ENCODE measurements at places on chromosomes 6 and 20.

DNA sequence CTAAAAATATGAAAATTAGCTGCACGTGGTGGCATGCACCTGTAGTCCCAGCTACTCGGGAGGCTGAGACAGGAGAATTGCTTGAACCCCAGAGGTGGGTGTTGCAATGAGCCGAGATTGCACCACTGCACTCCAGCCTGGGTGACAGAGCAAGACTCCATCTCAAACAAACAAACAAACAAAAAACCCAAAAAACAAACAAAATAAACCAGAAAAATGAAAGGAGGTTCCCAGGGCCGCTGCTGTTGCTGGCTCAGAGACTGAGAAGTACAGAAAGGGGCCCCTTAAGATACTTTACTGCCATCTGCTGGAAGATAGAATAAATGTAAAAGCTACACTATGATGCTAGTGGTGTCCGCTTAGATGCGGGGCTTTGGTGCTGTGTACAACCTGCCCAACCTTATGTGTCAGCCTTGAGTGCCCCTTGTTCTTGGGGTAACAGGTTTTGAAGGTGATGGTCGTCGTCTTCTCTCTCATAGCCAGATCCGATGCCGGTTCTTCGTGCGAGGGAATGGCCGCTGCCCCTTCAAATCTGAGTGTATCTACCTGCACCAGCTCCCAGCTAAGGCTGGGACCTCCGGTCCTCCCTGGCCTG lies 2.8 kb upstream of the FANCE start:
- DNase-seq, result no peak

GRCh38 chr20:14643146-14643545 lies 305.7 kb upstream of the FLRT3 start:
- no peak for DNase-seq

DNA sequence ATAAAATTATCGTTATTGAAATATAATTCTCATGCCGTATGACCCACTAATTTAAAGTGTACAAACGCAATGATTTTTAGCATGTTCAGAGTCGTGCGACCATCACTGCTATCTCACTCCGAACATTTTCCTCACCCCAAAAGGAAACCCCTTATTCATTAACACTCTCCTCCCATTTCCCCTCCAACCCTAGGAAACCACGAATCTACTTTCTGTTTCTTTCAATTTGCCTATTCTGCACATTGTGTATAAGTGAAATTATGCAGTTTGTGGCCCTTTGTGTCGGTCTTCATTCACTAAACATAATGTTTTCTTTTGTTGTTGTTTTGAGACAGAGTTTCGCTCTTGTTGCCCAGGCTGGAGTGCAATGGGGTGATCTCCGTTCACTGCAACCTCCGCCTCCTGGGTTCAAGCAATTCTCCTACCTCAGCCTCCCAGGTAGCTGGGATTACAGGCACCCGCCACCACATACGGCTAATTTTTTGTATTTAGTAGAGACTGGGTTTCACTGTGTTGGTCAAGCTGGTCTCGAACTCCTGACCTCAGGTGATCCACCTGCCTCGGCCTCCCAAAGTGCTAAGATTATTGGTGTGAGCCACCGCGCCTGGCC lies 99.7 kb upstream of the ZNF217 start:
- DNase-seq, result no peak

DNA sequence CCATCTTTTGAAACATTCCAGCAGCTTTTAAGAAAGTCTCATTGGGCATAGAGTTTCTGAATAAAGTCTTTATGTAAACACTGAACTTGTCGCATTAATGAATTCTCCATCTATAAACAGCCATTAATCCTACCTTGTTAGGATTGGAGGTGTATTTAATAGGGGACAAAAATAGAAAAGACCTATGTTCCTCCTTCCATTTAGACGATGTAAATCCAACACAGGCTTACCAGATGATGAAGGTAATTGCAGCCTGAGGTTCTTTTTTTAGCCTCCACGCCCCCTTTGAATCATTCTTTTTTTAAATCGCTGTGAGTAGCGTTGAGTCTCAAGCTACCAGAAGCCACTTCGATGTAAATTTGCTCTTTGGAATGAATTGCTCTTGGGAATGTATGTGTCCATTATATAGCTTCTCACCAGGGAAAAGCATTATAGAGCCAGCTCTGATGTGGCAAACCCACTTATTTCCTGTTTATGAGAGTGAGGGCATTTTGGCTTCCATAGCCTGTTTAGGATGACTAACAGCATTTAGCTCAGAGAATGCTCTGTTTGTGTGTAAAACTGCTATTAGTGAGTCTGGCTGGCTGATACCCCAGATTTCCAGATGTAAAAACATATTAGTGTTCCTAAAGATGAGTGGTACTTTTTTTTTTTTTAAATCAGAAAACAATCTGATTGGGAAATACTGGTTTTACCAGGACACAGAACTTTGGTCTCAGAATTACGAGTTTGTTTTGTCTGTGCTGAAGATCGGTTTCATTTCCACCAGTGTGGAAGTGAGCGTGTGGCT lies 74.9 kb upstream of the CLDN20 start:
- DNase-seq, result no peak

- no peak for DNase-seq
These were observed 17.4 kb upstream of the SIRPB2 start for GRCh38 chr20:1508574-1508973.

GRCh38 chr6:165899611-165900010 lies 236.6 kb upstream of the PDE10A start:
- DNase-seq, result no peak

GRCh38 chr6:144190593-144190992 lies 40.3 kb downstream of the STX11 start:
- DNase-seq, result no peak

DNA sequence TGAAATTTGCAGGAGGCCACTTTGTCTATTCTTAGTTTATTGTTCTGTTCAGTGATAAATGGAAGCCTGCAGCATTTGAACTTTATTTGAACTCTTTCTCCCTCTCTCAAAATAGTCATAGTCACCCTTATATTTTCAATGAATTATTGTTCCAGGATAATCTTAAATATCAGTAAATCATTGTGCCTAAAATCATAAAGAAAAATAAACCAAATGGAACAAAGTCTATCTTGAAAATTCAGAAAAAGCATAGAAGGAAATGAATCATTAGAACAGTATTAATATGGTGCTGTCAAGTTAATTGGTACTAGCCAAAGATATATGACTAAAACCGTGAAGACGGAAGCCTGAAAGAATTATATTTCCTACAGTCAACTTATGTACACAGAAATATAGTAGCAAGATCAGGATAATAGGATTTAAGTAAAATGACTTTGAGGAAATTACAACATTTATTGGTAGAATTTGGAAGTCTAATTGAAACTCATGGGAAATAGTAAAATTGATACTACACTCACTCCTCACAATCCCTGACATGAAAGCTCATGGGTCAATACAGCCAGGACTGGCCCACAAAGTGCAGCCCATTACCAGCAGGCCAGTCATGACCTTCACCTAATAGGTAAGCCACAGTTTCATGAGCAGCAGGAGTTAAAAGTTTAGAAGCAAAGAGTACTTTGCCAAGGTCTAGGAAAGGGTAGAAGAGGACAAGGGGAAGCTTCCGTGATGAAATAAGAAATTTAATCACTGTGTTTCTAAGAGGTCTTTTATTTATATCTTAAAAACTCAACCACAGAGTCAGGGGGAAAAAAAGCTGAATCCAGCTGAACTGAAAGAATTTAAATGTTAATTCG lies 119.9 kb upstream of the ENPP5 start:
- DNase-seq, result no peak

DNA sequence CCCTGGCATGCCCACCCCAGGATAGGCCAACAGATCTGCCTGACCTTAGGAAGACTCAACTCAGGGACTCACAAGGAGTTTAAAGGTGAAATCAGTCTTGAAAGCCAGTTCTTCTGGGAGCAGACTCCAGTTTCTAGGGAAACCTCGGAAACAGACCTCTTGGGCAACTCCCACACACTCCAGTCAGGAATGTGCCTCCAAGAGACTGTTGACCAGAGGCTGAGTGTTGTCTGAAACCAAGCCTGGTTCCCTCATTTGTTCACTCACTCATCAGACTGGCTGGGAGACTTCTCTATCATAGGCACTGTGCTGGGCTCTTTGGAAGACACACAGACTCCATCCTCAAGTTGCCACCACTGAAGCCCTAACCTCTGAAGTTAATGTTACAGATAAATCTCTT lies 1.8 kb downstream of the TREM1 start:
- no peak for DNase-seq

- DNase-seq, result no peak
These were observed 2.5 kb downstream of the TULP4 start for GRCh38 chr6:158314737-158315136.
